CD4-positive, alpha-beta T cell treated with Interferon gamma for 1 hour (primary cell): ENCODE measurements at places on chromosomes 11 and 22.

GRCh38 chr22:36303874-36304273, 50.9 kb downstream of the APOL1 start:
- DNase-seq: no peak

- peak; percentile 97 for DNase-seq
These were observed 609 bp upstream of the ATF4 start for GRCh38 chr22:39519681-39520225.

- no peak for DNase-seq
These were observed 65.3 kb downstream of the CELSR1 start for GRCh38 chr22:46471901-46472721.

GRCh38 chr11:58061813-58062212, 31.1 kb downstream of the OR6Q1 start:
- DNase-seq: no peak

- DNase-seq: no peak
These were observed 91.4 kb upstream of the BIRC3 start for GRCh38 chr11:102225689-102226568.

GRCh38 chr22:46507451-46508425, 29.7 kb downstream of the CELSR1 start:
- DNase-seq: no peak

- no peak for DNase-seq
These were observed 56.2 kb upstream of the ARHGAP42 start for GRCh38 chr11:100630898-100631297.
